ENCODE measurements at places on chromosomes 7 and 10.

DNA sequence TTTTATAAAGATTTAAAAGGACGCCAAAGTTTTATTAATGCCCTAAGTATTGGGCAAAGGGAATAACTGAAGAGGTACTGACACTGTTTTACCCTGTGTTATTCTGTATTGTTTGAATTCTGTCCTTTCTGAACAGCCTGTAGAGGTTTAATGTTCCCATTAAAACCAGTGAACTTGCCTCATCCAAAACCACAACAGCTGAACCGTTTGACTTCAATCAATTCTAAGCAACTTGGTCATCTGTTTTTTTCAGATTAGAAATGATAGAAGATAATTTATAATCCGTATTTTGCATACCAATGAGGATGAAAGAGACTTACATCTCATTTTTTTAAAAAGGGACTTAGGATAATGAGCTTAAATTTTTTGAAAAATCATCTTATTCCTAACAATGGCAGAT is 40.4 kb downstream of the HACD1 start:
- no peak for DNase-seq

- no peak for DNase-seq
Measured at GRCh38 chr10:3265088-3265487, 92.5 kb upstream of the PITRM1 start.

- no peak for DNase-seq
Measured at GRCh38 chr10:116201011-116201410, 72.0 kb downstream of the GFRA1 start.

GRCh38 chr10:3772361-3773171 is 12.4 kb downstream of the KLF6 start:
- no peak for DNase-seq

DNA sequence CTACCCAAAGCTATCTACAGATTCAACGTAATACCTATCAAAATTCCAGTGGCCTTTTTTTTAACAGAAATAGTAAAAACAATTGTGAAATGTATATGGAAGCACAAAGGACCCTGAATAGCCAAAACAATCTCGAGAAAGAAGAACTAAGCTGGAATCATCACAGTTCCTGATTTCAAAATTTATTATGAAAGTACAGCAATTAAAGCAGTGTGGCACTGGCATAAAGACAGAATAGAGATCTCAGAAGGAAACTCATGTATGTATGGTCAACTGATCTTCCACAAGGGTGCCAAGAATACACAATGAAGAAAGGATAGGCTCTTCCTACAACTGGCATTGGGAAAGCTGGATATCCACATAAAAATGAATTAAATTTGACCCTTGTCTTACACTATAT is 23.2 kb downstream of the PNLIPRP3 start:
- DNase-seq, result no peak

DNA sequence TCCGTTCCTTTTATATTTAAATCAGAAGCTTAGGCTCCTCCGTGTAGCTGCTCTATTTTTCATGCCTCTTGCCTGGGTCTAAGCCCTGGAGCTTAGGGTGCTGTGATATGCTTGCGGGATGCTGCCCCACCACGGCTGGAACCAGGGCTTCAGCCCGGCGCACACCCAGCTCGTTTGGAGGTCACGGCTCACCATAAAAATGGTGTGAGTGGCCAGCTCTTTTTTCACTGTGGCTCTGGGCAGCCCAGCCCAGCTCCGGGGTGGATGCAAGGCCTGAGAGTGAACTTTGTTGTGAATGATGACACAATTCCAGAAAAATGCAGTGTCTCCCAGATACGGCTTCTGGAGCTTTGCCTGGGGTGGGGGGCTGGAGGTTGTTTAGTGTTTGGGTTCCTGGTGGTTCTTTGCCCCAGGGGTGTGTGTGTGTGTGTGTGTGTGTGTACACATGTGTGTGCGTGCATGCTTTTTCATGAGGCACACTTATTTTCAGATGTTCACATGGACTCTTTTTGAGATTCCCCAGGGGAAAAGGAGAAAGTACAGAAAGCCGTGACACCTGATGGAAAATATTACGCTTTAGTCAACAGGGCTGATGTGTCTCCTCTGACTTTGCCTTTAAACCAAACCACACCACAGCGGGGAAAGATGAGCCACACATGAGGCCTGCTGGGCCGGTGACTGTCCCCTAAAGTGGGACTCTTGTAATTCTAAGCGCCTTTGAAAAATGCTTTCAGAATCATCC is 46.2 kb downstream of the GRK5 start:
- DNase-seq, result no peak

GRCh38 chr7:133688483-133689239 is 435.8 kb downstream of the EXOC4 start:
- no peak for DNase-seq

- peak; percentile 19 for DNase-seq
Measured at GRCh38 chr10:84267503-84268126, 22.8 kb downstream of the RGR start.

GRCh38 chr10:63573068-63573697 is 52.0 kb downstream of the REEP3 start:
- no peak for DNase-seq

- DNase-seq, result no peak
Measured at GRCh38 chr7:29309041-29309854, 114.7 kb downstream of the CHN2 start.

DNA sequence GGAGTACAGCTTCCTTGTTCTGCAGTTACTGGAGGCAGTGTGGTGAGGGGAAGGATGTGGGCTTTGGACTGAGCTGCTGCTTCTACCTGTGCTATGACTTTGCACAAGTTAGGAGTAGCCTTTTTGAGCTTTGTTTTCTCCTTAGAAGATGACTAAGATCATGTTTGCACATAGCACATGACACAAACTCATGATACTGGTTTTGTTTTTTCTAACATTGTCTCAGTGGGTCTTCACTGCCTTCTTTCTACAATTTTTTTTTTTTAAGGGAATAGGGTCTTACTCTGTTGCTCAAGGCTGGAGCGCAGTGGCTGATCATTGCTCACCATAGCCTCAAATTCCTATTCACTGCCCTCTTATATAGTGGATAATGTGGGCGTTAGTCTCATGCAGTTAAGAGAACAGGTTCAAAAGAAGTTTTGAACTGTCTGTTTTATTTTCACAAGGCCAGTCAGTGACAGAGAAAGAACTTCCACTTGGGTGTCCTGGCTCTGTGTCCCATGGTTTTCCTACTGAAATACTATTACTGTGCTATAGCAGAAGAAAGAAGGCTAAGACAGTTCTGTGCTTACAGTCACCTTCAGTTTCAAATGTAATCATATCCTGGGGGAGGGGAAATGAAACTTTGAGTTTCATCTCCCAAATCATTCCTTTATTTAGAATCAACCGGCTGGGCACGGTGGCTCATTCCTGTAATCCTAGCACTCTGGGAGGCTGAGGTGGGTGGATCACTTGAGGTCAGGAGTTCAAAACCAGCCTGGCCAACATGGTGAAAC is 72.0 kb downstream of the KAT6B start:
- DNase-seq, result no peak

DNA sequence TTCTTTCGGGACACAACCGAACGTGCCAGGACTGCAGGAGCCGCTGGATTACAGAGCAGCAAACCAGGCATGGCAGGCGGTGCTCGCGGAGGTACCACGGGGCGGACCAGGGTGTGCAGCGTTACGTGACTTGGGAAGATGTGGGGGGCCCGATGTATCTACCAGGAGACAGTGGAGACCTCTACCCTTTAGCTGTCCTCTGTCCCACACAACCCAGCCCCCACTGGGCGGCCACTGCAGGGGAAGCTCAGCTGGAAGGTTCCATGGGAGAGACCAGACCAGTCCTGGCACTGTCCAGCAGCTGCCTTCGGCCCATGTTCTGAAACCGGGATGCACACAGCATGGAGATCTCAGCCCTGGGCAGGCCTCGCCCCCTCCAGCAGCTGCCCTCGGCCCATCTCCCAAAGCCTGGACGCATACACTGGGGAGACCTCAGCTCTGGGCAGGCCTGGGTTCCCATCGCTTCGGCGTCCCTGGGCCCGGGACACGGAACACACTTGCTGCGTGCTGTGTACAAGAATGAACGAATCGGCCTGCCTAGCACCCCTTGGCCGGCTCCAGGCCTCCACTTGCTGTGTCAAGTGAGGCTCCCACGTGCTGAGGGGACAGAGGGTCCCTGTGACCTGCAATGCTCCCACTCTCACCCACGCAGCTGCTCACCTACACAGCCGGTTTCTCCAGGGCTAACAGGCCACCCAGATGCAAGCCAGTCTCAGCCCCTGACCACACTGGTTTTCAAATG is 177.4 kb downstream of the ELFN1 start:
- no peak for DNase-seq

GRCh38 chr10:21479570-21480315 is 45.7 kb downstream of the SKIDA1 start:
- no peak for DNase-seq

DNA sequence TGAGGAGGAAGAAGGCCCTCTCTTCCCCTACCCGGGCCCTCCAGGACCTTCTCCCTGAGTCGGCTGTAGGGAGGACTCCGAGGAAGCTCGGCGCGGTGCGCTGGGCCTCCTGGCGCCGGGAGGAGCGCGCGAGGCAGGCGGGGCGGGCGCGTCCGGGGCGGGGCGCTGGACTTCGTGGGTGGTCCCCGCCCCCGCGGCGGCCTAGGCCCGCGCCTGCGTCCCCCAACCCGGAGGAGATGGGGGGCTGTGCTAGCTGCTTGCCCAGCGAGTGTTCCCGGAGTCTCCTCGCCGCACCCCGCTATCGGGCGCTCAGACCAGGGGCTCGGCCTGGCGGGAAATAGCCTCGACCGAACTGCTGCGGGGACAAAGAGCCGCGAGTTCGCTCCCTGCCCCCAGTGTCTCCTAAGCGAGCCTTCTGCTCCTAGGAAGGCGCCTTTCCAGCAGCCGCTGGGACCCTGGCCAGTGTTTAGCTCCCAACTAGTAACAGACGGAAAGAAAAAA is 19.2 kb upstream of the SMO start:
- peak; percentile 45 for DNase-seq

GRCh38 chr7:152902870-152903860 is 143.6 kb downstream of the ACTR3B start:
- no peak for DNase-seq
